Activated T-cell treated with anti-CD3 and anti-CD28 coated beads for 48 hours (primary cell): ENCODE measurements at places on chromosomes 6 and 20.

DNA sequence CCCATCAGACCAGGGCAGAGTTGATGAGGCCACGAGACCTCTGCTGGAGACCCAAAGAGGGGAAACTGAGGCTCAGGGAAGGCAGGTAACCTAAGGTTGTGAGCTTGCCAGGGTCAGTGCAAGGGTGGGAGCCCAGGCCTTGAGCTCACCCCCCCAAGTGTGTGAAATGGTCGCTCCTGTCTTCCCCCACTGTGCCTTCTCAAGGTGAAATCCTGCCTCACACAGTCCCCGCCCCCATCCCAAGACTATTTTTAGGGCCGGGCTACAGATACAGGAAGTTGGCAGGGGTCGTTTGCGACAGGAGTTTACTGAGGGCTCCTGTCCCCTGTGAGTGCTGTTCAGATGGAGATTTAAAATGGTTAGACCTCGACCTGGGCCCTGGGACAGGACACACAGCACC is 18.7 kb upstream of the GATA5 start:
- DNase-seq, result no peak

- DNase-seq, result peak; percentile 98
Measured at GRCh38 chr6:162727322-162728182, at the start of the genes PACRG and PRKN. Gene PACRG (plus strand): TSS chr6:162727974. Gene PRKN (minus strand): TSS chr6:162727766.

DNA sequence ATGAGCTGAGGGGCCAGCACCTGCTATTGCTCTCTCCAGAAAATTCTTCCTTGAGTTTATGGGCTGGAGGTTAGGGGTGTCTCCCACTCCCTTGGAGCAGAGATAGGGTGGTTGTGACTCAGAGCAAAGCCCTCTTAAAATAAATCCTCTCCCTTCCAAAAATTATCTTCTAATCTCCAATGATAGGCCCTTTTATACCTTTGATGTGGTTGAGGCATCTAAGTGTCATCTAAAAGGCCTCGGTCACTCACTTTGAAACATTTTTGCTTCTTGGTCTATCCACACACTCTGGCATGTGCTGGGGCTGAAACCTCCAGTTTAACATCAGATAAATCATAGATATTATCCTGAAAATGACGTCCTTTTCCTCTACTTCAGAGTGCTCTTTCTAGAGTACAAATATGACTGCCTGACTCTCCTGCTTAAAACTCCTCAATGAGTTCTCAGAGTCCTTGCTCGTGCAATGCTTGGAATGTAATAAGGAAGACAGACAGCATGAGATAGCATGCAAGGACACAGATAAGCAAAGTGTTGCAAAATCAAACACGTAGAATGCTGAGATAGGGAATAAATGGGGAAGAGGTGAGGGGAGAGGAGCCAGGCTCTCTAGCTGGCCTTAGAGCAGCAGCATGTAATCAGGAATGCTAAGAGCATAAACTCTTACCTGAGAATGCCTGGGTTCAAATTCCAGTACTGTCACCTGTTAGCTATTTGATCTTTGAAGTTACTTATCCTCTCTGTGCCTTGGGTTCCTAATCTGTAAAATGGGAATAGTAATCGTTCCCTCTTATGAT is 374.1 kb upstream of the CITED2 start:
- no peak for DNase-seq

DNA sequence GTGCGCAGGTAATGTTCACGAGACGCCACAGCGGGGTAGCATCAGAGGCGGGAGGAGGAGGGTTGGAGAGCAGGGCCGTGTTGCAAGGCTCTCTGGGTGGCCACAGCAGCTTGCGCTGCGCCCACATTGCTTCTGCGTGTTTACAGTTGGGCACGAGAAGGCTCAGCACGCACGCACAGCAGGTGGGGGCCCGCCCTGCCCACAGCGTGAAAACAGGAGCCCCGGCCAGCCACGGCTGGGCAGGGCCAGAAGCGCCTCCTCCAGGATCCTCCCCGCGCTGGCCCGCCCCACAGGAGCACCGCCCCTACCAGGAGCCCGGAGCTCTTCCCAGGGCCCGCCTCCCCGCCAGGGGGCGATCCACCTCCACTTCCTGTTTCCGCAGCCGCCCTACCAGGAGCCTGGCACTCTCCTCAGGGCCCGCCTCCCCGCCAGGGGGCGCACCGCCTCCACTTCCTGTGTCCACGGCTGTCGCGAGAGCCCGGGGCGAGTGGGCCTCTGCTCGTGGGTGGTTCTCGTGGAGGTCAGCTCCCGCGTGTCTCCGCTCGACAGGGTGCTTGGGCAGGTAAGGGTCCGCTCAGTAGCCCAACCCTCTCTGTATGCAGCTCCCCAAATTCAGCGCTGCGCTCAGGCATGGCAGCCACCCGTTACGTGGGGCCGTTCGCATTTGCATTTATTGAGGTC is at the start of gene FAM50B:
Gene FAM50B (plus strand): TSS at position 449 of the 681 bp plus-strand sequence. CDS start 439 bp downstream, outside the sequence.
- DNase-seq, result peak; percentile 88

DNA sequence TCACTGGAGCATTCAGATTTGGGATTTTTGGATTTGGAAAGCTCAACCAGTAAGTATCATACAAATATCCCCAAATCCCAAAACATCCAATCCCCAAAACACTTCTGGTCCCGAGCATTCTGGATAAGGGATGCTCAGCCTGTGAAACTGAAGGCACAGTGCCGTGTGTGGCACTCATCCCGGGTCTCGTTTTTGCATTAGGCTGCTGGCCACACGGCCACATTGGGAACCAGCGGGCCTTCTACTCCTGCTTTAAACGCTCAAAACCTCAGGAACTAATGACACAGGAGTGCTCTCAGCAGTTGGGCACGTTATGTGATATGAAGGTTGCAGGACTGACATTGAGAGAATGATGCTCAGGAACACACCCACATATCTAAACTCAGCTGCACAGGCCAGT is 35.6 kb downstream of the PSMG4 start:
- no peak for DNase-seq

DNA sequence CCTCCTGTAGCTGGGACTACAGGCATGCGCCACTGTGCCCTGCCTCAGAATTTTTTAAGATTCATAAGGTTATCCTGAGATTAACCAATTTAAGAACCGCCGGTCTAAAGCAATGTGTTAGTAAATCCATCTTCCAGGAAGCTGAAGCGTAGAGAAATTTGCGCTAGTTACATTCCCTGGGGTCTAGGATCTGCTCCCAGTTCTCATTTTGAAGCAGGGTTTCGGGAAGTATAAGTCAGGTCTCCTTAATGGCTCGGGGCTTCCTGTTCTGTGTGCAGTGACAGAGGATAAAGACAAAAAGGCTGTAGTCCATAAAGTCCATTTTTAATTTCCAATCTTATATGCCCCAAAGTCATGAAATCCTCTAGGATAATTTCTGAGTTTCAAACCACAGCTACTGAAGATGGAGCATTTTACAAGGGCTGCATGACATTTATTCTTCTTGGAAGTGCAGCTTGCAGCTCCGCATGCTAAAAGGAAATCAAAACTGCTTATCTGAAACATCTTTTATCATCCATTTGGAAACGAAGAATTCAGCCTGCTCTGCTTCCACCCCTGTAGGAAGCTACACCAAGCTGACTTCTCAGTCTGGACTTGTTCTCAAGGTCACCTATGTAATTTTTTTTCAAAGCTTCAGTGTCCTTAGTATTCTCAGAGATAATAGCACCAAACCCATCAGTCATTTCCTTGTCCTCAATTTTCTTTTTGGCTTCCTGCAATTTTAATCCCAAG is 326.1 kb downstream of the PRL start:
- DNase-seq, result no peak

GRCh38 chr20:62782149-62782892 is 14.0 kb upstream of the MRGBP start:
- no peak for DNase-seq

GRCh38 chr6:169738204-169738975 is 13.0 kb downstream of the DYNLT2 start:
- DNase-seq, result no peak

DNA sequence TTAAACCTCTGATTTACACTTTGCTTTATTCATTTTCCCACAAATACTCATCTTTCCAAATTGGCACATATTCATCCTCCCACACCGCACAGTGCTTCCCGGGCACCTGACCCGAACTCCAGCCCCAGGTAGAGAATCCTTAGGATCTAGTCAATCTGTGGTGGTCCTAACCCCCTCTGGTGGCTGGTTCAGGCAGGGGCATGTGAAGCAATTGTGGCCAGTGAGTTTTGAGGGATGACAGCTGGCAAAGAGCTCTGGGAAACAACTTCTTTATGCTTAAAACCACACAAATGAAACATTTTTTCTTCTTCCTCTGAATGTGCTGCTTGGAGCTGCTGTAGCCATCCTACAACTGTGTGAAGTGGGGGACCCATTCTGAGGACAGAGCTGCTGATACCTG is 54.7 kb downstream of the ELOVL5 start:
- DNase-seq, result no peak

DNA sequence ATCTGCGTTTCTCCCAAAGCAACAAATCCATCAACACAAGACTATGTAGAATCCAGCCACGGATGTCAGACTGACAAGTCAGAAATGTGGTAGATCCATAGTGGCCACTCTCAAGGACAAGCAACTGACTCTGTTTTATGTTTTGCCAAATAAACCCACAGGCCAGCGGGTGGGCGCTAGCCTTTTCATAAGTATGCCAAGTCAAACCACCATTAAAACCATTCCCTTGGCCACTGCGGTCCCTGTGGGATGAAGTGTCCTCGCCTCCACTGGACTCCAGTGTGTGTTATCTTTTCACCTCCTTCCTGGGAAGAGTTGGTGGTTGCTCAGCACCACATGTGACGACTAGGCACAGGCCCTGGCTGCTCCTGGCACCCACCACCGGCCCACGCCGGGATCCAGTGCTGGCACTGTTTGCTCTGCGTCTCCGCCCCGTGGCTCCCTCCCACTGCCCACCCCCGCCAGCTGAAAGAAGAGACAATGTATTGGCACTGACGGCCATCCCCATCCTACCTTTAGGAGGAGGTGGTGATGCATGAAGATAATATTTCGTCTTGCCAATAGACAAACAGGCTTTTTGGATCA is 103.4 kb downstream of the FOXC1 start:
- no peak for DNase-seq
